ENCODE measurements at places on chromosomes 5 and 9.

GRCh38 chr9:134690946-134691694 is 49.5 kb downstream of the COL5A1 start:
- DNase-seq: no peak

DNA sequence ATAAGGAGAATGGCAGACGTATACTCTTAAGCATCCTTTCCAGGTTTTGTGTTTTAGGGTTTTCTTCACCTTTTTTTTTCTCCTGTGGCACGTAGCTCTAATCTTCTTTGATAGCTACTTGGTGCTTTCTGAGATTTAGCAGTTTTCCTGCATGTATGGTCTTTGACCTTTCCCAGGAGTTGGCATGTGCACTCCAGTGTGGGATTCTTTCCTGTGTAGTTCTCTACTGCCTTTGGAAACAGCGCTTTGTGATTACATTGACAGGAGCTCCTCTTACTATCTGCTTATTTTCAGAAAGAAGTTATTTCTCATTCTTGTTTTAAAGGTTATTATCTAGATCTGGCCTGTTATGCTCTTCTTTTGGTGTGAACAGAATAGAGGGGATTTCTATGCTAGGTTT is 65.5 kb downstream of the UNC13B start:
- no peak for DNase-seq

- DNase-seq: no peak
These were observed 62.9 kb downstream of the HSD17B4 start for GRCh38 chr5:119515192-119515591.

DNA sequence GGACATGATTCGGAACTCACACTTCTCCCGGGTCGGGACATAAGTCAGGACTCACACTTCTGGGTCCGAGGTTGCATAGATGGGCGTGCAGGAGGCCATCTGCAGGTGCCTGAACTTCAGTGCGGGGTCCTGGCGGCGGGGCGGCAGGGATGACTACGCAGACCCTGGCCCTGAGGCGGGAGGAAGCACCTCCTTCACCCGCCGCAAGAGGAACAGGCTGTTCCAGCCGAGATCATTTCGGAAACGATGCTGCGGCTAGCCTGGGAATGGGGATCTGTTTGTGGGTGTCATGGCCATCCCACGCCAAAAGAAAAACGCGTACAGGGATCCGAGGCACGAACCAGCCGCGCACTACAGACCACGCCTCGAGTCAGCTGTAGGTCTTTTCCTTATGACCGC is 196.6 kb downstream of the TTLL11 start:
- no peak for DNase-seq

- no peak for DNase-seq
These were observed 58.0 kb upstream of the RPL26L1 start for GRCh38 chr5:172901012-172901780.

DNA sequence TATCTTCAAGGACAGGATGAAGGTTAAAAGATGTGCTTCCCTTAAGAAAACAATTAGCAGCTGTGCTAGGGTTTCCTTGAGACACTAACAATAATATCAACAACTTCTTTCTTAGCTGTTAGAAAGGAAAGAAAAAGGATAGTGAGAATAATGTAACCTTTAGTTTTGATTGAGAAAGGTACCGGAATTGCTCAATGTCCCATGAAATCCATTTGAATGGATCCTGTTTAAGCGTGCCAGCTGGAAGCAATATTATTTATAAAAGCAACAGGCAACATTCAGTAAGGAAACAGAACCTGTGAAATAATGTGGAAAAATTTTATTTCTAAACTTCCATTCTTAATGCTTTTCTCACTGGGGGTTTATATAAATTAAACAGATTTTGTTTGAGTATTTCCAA is 120.9 kb downstream of the CCDC192 start:
- no peak for DNase-seq

DNA sequence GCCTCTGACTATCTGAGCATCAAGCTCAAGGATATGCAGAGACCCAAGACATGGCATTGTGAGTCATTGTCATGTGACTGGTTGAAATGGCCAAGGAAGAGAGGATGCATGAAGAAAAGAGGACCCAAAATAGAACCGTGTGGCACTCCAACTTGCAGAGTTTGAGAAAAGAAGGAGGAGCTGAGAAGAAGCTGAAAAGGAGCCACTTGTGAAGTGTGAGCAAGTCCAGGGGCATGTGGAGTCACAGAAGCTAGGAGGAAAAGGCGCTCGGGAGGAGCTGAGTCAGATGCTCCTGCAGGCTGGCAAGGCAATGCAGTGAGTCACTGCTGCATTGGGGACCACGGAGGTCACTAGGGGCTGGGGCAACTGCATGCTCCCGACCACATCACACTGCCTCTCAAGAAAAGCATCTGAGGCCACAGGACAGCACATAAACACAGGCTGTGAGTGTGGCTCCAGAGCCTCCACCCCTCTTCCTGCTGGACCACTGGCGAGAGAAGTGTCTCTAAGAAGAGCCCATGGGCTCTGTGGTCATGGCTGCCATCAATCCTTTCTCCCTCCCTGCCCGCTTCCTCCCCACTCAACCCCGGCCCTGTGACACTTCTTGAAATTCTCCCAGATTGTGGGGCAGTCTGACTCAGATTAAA is 197.6 kb downstream of the DRD1 start:
- no peak for DNase-seq

- DNase-seq: no peak
These were observed 2.0 kb downstream of the DAB2 start for GRCh38 chr5:39422728-39423285.

DNA sequence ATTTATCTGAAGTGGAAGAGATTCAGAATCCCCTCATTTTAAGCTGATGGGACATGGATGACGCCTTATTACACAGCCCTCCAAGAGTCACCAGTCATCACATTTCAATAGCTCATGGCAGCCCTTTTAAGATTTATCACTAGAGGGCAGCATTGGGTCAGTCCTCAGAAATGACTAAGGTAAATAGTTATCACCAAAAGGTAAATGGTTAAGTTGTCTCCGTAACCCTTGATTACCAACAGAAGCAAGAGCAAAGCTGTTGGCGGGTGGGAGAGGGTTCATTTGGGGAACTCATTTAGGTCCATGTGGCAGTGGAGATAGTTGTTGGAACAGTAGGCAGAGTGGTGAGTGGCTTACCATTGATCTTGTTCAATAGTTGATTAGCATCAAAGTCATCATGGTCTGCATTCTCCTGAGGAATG is 12.0 kb upstream of the C9 start:
- no peak for DNase-seq

DNA sequence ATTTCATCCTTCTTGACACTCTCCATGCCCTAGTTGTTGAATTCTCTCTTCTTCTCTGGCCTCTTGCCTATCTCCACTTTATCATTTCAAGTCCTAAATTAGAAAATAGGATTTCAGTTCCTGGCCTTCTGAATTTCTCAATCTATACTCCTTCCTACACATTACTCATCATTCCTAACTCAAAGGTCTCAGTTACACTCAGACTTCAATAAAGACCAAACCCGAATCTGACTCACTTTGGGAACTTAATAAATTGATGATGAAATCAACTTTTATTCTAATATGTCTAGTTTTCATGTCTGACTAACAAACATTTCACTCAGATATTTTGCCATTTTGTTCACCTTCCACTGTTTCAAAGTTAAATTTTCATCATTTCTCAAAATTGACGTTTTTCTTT is 113.6 kb upstream of the TSLP start:
- DNase-seq: no peak

Measured in activated T-cell treated with anti-CD3 and anti-CD28 coated beads for 1 hour (primary cell).